ENCODE measurements at places on chromosomes 12 and 14.

- DNase-seq = no peak
These were observed 17.6 kb upstream of the ELK3 start for GRCh38 chr12:96176575-96176974.

GRCh38 chr12:85186236-85186635, 93.8 kb upstream of the ALX1 start:
- no peak for DNase-seq

DNA sequence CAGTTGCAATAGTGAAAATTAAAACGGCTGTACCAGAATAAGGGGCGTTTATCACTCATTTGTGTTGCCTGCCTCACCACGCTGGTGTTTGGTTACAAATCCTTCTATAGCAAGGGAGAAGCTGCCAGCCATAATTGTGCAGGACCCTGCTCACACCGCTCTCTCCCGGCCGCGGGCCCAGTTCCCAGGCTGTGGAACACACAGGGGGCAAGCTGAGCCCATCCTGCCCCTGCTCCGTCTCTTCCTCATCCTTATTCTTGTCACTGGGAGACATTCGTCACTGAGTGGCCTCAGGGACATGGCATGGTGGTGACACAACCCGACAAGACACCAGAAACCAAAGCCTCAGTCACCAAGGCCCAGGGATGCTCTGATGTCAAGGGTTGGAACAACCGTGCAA, 116.3 kb upstream of the FKBP4 start:
- DNase-seq = no peak

DNA sequence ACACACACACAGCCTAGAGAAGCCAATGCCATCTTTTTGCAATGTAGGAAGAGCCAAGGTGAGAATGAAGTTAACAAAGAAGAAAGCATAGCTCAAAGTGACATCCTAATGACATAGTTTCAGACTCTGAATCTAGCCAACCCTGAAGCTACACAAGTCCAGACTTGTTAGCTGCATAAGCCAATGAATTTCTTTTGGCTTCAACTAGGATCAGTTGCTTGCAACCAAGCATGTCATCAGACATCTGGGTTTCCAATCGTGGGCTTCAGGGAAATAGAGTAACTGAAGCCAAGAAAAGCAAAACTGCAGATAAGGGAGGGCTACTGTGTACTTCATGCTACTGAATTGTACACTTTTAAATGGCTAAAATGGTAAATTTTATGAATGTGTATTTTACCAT, 4.4 kb upstream of the GPHN start:
- DNase-seq = peak; percentile 7

DNA sequence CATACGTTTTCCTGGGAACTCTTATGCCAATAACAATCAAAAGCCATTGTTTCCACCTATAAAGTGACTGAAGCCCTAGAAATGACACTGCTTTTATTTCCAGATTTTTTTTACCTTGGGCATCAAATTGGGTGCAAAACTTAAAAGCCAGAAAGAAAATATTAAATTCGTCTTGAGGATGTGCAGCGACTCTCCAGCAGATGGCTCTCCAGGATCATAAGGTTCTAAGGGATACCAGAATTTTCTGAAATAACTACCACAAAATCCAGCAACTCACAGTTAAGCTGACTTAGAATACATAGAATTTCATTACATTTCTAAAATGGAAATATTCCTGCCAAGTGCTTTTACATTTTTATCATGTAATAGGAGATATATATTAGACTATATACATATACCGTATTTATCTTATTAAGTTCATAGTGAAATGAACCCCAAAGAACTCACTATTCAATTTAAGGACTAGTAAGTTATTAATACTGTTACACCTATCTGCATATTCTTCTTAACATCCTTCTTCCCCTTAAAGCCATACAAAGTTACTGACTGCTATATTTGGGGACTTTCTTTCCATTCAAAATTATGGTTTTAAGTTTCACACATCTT, 44.0 kb downstream of the ARMH4 start:
- peak; percentile 7 for DNase-seq

GRCh38 chr12:132837693-132838409, 9.2 kb upstream of the GOLGA3 start:
- DNase-seq = no peak
